Fibroblast of villous mesenchyme (primary cell): ENCODE measurements at places on chromosomes 5 and 9. TPM values are rescaled to one million over a fixed set of nuclear protein-coding genes. Genes with fewer than 3 reads are reported as not detected.

GRCh38 chr5:54013556-54014194, 296.7 kb downstream of the ARL15 start:
- DNase-seq = peak; percentile 64

DNA sequence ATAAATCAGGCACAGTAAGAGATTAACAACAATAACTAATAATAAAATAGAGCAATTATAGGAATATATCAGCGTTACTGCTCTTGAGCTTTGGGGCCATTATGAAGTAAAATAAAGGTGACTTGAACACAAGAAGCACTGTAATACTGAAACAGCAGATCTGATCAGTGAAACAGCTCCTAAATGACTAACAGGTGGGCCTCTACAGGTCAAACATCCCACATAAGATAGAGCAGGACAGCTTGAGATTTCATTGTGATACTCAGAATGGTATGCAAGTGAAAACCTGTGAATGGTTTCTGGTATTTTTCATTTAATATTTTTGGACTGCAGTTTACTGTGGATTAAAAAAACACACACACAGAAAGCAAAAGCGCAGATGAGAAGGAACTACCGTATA, 24.0 kb upstream of the MAP3K1 start:
- DNase-seq = no peak

DNA sequence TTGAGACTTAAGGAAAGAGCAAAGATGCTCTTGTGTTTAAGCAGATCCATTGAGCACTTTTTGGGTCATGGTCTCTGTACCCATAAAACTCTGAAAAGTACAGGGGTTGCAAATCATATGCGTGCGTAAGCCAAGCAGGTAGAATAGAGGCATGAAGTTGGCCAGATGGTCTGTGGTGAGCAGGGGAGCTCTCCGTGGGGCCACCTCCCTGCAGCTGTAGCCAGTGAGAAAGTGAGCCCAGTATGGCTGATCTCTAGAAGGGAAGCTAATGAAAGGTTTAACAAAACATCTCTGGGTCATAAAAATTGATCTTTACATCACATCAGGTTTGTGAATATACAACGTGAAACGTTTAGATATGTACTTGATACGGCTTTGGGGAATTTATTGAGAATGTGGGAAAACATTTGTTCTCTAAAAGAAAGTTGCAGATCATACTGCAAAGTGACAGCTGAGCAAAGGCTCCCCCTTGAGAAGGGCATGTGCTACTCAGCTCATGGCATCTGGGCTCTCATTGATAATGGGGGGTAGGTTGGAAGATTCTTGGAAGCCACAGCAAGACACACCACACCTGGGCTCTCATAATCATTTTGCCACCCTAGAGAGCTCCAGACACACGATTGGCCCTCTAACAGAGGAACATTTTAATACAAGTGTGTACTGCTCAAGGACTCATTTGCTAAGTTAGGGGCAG, 30.6 kb downstream of the SH3GL2 start:
- DNase-seq = no peak

DNA sequence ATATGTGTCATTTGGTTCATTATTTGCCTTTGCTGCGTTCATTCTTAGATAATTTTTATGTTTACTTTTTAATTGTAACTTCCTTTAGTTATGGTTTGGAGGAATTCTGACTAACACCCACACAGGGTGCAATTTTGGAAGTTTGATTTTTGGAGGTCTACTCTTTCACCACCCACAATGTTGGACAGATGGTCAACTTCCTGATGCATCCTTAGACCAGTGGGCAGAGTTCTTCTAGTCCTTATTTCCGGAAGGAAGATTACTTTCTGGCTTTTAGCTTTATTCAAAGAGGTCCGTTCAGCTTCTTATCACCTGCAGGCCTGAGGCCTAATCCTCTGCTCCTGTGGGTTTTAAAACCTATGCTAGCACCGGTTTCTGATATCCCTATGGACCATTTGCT, 126.7 kb downstream of the MTX3 start:
- DNase-seq = no peak

GRCh38 chr5:39943811-39944210, 519.0 kb upstream of the DAB2 start:
- no peak for DNase-seq

DNA sequence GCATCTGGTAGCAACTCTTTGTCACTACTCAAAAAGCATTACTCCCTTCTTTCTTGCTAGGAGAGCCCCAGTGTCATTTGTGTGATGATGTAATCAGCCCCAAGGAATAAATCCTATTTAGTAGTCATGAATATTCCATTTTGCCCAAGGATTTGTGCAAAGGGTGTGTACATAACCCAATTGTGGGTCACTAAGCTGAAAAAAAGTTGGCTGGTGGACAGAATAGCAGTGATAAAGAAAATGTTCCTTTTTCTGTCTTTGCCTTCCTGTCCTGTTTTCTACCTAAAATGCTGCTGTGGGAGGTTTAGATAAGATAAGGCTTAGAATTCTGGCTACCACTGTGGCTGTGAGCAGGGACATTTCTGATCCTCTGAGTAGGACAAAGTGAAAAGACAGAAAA, 223.1 kb upstream of the ITGA1 start:
- no peak for DNase-seq

- peak; percentile 59 for DNase-seq
These were observed 654 bp downstream of the RANBP6 start for GRCh38 chr9:6014670-6015270.

DNA sequence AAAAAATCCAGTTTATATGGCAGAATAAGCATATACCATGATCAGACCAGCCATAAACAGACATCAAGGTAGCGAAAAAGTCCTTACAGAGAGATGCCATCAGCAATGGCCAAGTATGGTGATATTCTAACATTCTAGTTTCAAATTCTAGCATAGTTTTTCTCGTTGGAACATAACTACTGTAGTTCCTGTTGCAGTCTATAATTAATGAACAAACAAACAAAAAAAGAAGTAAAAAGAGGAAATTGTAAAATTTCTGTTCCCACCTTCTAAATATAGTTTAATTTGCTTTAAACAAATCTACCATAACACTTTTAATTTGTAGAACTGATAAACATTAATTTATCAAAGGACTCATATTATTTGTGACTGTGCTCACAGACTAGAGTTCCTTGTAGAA, 9.9 kb upstream of the CD180 start:
- DNase-seq = no peak

- no peak for DNase-seq
These were observed 6.9 kb downstream of the REEP2 start for GRCh38 chr5:138445547-138446271.

- no peak for DNase-seq
These were observed 163.1 kb downstream of the ESM1 start for GRCh38 chr5:54822324-54822687.

DNA sequence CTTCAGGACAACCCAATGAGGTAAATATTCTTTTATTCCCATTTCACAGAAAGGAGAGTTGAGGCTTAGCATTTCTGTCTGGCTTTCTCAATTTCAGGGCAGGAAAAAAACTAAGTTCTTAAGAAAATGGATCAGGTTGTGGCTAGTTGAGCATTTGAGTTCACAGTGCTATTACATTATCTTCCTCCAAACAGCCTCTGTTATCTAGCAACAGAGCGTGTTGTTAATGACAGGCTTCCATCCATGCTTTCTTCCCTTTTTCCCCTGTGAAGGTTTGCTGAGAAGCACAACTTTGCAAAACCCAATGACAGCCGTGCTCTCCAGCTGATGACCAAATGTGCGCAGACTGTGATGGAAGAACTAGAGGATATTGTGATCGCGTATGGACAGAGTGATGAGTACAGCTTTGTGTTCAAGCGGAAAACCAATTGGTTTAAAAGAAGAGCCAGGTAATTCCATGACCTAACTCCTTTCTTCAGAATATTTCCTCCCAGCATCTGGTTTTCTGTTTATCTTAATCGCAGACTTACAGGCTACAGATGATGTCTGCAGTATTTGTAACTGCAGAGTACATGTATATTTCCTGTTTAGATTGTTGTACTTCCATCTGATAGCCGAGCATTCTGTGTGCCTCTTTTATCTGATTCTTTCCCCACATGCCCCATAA, 1.5 kb downstream of the THG1L start:
- DNase-seq = peak; percentile 36

DNA sequence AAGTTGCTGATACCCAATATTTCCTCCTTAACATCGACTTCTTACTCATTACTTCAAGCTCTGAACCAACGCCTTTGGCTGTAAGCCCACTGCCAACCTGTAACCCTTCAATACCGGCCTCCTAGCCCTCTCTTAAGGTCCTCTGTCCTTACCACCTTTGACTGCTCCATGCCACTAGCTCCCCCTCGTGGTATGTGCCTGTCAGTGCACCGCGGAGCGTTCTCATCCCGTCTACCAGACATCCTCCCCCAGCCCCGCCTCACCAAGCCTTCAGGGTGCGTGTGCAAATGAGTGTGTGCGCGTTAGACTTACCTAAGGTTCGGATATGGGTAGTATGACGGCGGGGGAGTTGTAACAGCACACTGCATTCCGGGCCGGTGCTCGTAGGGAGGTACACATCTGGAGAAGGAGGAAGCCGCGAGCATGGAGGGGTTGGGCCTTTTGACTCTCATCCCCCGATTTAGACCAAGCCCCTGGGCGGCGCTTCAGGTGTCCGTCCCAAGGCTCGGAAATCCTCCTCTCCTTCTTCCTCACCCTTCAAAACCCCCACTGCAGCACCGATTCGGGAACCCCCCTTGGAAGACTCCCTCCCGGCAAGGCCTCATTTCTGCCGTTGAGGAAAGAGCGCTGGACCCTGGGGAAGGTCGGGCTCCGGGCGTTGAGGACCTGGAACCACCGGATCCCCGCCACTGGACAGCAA, 2.8 kb upstream of the MYORG start:
- peak; percentile 80 for DNase-seq

DNA sequence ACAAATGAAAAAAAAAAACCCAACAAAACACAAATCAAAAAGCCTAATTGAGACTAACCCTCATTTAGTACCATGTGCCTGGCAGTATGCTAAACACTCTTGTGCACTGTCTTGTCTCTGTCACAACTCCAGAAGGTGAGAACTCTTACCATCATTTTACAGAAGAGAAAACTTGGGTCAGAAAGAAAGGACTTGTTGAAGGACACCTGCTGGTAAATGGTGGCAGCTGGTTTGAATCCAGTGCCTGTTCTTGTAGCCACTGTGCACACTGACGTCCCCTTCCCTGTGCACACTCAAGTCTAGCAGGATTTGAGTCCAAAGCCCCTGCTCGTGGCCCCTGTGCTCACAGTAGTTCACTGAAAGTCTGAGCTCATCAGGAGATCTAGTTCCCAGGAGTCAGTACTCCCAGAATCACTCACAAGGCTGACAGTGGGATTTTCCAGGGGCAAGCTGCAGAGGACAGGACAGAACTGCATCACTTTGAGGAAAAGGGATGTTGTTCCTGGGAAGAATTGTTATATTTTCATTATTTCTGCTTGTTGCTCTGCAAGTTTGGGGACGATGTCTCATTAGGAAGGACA, 43.0 kb upstream of the HSD17B4 start:
- DNase-seq = no peak

DNA sequence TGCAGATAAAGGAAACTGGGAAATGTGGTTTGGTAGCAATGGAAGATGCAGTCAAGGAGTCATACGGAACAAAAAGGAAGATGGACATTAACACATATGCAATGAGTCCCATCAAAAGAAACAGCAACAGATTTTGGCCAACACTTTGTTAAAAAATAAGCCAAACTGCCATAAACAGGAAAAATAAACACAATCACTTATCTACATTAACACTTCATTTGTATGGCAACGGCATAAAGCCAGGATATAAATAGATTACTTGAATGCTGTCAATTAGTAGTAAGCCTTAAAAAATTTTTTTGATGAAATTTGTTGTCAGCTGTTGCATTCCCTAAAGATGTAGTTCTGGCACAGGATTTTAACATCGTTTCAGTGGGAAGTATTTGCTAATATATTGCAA, 190.8 kb downstream of the CDH12 start:
- DNase-seq = no peak

GRCh38 chr5:5810461-5810860, 388.0 kb downstream of the ICE1 start:
- no peak for DNase-seq

GRCh38 chr9:112093147-112093869, 81.8 kb downstream of the SUSD1 start:
- DNase-seq = no peak

- no peak for DNase-seq
These were observed 214.1 kb upstream of the MEF2C start for GRCh38 chr5:89097103-89097502.

DNA sequence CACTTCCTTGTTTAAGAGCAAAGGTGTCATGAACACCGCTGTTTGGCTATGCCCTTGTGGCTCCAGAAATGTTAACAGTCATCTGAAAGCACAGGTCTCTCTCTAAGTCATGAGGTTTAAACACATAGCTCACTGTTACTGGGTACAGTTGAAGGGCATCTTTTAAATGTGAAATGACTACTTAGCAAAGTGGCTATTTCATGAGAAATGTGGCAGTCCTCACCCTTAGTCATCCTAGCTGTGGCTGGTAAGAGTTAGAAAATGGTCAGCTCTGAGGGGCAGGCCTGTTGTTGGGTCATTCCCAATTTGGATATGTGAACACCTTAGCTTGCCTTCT, 24.2 kb upstream of the TMEM171 start:
- no peak for DNase-seq

DNA sequence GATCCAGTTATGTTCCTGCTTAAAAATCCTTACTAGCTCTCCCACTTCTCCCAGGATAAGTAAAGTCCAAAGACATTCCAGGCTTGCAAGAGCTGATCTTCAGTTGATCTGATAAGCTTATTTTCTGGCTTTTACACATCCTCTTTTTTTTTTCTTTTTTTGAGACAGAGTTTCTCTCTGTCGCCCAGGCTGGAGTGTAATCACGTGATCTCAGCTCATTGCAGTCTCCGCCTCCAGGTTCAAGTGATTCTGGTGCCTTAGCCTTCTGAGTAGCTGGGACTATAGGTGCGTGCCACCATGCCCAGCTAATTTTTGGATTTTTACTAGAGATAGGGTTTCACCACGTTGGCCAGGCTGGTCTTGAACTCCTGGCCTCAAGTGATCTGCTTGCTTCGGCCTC, 37.3 kb upstream of the PTPN3 start:
- DNase-seq = no peak

GRCh38 chr9:69646810-69647209, 25.4 kb downstream of the APBA1 start:
- DNase-seq = no peak

- no peak for DNase-seq
These were observed 24.1 kb downstream of the CARTPT start for GRCh38 chr5:71743155-71743554.

GRCh38 chr9:107712390-107712789, 222.8 kb upstream of the KLF4 start:
- peak; percentile 65 for DNase-seq

Gene CCNB1
- 79.9 and 147 TPM in 2 replicates for total RNA-seq

Gene HMMR
- total RNA-seq = 10.0 and 32.8 TPM in 2 replicates

Gene F2R
- 117 and 144 TPM in 2 replicates for total RNA-seq

Gene PCDHGA5
- total RNA-seq = 1.3 and 1.9 TPM in 2 replicates

Gene CCDC180
- 3.0 and 3.9 TPM in 2 replicates for total RNA-seq

Gene C8G
- total RNA-seq = 0.86 TPM in 1 of 2 replicates, not detected in the other

Gene CCDC192
- not detected in 2 replicates for total RNA-seq

Gene CDC26
- total RNA-seq = 35.8 and 61.3 TPM in 2 replicates
